Effector CD8-positive, alpha-beta T cell (primary cell): ENCODE measurements at places on chromosomes 1 and 21.

GRCh38 chr1:171140401-171140800 is 44.7 kb upstream of the FMO2 start:
- DNase-seq, result no peak

DNA sequence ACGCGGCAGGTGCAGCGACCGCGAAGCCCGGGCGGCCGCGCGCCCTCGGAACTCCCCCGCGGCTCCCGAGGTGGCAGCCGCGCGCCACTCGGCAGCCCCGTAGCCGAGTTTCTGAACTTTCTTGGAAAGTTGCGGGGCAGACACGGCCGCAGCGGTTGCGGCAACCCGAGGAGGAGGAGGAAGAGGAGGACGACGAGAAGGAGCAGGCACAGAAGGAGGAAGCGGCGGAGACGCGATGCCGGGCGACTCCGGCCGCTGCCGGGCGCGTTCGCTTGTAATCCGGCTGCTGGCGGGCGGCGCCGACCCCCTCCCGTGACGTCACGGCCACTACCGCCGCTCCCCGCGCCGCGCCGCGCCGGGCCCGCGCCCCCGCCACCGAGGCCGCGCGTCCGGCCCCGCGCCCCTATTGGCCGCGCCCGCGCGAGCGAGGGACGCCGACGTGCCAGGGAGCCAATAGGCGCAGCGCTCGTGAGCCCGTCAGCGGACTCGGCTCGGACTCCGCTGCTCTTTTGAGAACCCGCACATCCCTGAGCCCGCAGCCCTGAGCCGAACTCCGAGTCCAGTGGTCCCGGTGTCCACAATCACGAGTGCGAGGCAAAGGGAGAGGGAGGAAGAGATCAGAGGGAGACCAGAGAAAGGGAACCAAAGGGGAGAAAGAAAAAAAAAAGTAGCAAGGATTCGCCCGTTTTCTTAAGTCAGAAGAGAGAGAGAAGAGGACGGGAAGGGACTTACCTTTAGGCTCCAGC is 736 bp upstream of the BARHL2 start:
- DNase-seq, result no peak

GRCh38 chr1:41386196-41386663 is 25.0 kb downstream of the FOXO6 start:
- no peak for DNase-seq

DNA sequence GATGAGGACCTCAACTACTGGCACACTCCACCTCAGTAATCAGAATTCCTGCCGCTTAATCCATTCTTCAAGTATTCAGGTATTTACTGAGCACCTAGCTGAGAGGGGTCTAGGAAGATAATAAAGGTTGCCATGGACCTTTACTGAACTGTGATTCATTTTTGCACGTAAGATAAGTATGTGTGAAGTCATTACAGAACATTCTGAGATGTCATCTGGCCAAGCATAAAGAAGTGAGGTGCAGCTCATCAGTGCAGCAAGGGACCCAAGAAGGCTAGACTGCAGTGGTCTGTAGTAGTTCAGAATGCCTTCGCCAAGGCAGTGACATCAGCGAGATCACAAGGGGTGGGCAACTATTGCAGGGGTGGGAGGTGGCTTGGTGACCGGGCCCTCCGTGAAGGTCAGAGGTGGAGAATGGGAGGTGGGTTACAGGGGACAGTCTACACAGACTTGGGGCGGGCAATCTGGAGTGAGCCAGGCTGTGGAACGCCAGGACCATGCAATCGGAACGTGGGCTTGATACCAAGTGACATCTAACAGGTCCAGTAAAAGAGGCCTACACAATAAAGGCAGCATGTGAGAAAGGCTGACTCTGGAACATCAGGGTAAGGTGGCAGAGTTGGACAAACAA is 107.4 kb downstream of the SLC45A1 start:
- DNase-seq, result no peak
